ENCODE measurements at places on chromosomes 7 and 10.
A peak's percentile ranks its signal among the peaks of the same experiment; 100 is the strongest.

DNA sequence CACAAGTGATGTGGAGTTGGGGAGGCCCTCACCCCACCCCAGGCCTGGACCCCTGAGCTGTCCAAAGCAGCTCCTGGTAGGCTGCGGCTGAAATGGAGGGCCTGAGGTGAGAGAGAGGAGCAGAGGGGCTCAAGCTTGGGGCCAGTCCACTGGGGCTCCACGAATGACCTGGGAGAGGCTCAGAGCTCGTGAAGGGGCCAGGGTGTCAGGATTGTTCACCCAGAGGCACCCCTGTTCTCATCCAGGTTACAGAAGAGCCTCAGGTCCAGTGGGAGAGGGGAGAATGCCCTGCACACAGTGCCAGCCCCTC lies 102.2 kb upstream of the RET start:
- H3K36me3 ChIP-seq, result no peaks in the 10 kb centered on the region
- no peak overlapping the region for H3K4me3 ChIP-seq
- no peak overlapping the region for H3K27ac ChIP-seq
- no peaks in the 10 kb centered on the region for H3K4me1 ChIP-seq

DNA sequence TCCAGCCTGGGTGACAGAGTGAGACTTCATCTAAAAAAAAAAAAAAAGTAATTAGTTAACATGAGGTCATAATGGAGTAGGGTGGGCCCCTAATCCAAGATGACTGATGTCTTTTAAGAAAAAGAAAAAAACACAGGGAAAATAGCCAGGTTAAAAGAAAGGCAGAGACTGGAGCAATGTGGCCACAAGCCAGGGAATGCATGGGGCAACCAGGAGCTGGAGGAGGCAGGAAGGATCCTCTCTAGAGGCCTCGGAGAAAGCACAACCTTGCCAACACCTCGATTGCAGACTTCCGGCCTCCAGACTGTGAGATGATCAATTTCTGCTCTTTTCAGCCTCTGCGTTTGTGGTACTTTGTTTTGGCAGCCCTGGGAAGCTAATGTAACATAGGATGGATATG lies 121.5 kb downstream of the ITIH5 start:
- H3K27me3 ChIP-seq, result no peaks in the 10 kb centered on the region
- no peaks in the 10 kb centered on the region for H3K36me3 ChIP-seq
- H3K27ac ChIP-seq, result no peak overlapping the region
- H3K4me3 ChIP-seq, result no peak overlapping the region

DNA sequence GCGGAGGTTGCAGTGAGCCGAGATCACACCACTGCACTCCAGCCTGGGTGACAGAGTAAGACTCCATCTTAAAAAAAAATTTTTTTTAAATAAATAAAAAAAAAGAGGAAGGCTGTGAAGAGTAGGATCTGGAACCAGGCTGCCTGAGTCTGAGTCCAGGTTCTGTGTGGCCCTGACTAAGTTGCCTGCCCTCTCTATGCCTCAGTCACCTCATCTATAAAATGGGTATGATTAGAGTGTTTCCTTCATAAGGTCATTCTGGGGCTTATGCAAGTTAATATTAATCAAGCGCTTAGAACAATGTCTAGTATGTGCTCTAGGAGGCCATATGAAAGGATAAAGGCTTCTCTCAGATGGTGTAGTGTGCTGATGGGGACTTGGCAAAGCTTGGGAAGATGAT lies 12.3 kb downstream of the COL26A1 start:
- no peaks in the 10 kb centered on the region for H3K4me1 ChIP-seq
- no peak for DNase-seq
- H3K27ac ChIP-seq, result no peak overlapping the region
- H3K4me3 ChIP-seq, result no peak overlapping the region

GRCh38 chr10:62166331-62167131 lies 102.1 kb downstream of the RTKN2 start:
- no peaks in the 10 kb centered on the region for H3K27me3 ChIP-seq
- no peak for DNase-seq
- no peak overlapping the region for H3K4me3 ChIP-seq
- no peaks in the 10 kb centered on the region for H3K36me3 ChIP-seq
- H3K27ac ChIP-seq, result no peak overlapping the region

GRCh38 chr7:72924733-72925545 lies at the start of gene POM121:
Gene POM121 (plus strand): TSS chr7:72925095. CDS start chr7:72925122, 27 bp downstream.
- H3K4me1 ChIP-seq, result peaks cover 10% of the 10 kb centered on the region
- H3K4me3 ChIP-seq, result peak within 1 kb of the TSS; percentile 95
- H3K36me3 ChIP-seq, result peaks cover 24% of the 10 kb centered on the region
- H3K27ac ChIP-seq, result peak within 1 kb of the TSS; percentile 95

- no peak for DNase-seq
- peak overlapping the region; percentile 93 for H3K27ac ChIP-seq
- no peaks in the 10 kb centered on the region for H3K36me3 ChIP-seq
- H3K27me3 ChIP-seq, result no peaks in the 10 kb centered on the region
Observed at GRCh38 chr10:72253578-72253977, 20.1 kb upstream of the DDIT4 start.

GRCh38 chr7:152893801-152894294 lies 134.3 kb downstream of the ACTR3B start:
- H3K36me3 ChIP-seq, result no peaks in the 10 kb centered on the region
- H3K4me3 ChIP-seq, result no peak overlapping the region
- H3K27me3 ChIP-seq, result peaks cover 9% of the 10 kb centered on the region
- H3K27ac ChIP-seq, result no peak overlapping the region
- DNase-seq, result no peak

All from thymus (tissue), 14 donors.